Lower leg skin (tissue), 4 donors: ENCODE measurements at places on chromosomes 7 and 10. TPM values are rescaled to one million over a fixed set of nuclear protein-coding genes. Genes with fewer than 3 reads are reported as not detected.

DNA sequence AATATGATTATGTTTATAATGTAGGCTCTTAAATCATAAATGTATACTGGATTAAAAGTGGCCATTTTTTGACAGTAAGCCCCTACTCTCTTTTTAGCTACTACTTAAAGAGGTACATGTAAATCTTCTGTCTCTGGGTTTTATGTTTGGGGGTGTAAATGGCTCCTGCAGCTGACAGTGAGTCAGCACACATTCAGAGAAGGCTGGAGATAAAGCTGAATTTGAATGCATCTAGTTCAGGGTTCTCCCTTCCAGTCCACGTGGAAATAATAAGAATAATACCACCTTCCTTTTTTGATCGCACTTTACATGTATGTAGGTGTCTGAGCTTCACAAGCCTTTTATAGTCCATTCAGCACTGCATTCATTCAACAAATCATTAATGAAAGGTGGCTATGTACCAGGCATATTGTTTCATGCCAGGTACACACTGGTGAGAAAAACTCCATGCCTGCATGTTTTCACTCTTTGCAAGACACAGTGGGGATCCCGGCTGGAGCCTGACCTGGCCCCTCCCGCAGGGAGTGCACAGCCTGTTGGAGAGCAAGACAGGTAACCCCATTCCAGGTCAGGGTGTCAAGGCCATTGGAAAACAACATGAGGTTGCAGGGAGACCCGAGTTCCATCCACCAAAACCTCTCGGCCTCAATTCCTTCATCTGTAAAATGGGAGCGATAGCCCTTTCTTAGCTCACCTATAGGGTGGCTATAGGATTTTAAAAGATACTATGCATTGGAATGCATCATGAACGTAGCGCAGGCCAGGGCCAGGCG lies 107.5 kb upstream of the ANLN start:
- DNase-seq: no peak

- no peak for DNase-seq
Measured at GRCh38 chr10:59668096-59668495, 41.6 kb downstream of the SLC16A9 start.

DNA sequence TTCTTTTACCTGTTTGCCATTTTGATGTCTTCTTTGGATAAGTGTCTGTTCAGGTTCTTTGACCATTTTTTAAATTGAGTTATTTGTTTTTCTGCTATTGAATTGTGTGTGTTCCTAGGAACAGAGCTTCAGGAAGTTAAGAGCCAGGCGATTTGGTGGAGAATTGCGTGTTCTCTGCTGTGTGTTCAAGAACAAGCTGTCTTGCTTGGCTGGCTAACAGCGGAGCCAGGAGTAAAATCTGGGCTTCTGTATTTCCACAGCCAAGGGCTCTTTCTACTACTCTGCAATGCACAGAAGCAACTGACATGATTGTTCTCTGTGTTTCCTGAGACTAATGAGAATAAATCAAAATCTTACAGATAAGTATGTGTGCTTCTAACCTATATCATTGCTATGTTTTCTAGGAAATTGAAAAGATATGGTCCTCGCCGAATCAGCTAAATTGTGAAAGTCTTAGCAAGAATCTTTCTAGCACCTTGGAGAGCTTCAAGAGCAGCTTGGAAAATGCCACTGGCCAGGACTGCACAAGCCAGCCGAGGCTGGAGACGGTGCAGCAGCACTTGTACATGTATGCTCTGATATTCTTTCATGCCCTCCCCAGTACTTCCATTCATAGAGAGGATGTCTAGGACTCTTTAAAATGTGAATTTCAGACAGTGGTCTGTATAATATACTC lies 124.2 kb downstream of the ABCA13 start:
- no peak for DNase-seq

- no peak for DNase-seq
Measured at GRCh38 chr7:110373416-110373815, 717.5 kb upstream of the LRRN3 start.

DNA sequence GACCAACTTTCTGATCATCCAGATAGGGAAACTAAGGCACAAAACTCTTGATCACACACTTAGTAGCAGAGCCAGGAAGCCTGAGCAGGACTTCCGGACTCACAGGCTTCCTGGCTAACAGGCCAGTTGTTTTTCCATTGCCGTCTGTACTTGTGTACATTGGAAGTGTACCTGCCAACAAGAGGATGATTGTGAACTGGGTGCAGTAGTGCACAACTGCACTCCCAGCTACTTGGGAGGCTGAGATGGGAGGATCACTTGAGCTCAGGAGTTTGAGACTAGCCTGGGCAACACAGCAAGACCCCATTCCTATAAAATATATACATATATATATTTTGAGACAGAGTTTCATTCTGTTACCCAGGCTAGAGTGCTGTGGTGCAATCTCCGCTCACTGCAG lies 35.2 kb upstream of the OTUD1 start:
- no peak for DNase-seq

GRCh38 chr10:119090968-119091367 lies 10.4 kb upstream of the EIF3A start:
- no peak for DNase-seq

DNA sequence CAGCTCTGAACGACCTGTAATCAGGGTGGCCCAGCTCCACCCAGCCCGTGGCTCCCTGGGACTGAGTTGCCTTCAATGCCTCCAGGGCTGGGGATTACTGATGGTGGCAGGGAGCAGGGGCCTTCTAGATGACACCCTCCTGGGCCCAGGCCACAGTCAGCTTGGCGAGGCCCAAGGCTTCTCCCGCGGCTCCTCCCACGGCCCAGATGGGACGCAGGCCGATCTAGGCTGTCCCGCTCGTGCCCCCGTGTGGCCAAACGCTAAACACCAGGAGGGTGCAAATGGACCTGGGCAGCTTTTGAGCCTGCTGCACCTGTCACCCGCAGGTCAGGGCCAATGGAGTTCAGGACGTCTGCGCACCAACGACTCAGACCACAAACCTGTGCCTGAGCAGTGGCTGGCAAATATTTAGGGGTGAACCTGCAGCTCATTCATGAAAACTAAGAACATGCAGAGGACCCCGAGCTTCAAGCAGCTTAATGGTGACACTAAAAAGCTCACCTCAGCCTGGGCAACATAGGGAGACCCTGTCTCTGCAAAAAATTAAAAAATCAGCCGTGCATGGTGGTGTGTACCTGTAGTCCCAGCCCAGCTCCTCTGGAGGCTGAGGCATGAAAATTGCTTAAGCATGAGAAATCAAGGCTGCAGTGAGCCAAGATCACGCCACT lies 43.2 kb downstream of the ASB13 start:
- DNase-seq: peak; percentile 75

The EBF3 gene
- 2.2 TPM for total RNA-seq

The MYH16 gene
- not detected for total RNA-seq
